Stimulated activated CD4-positive, alpha-beta T cell treated with anti-CD3 and anti-CD28 coated beads, Interleukin-15, amount 100 ng/mL, for 1 hour (primary cell): ENCODE measurements at places on chromosomes 1 and 21.

DNA sequence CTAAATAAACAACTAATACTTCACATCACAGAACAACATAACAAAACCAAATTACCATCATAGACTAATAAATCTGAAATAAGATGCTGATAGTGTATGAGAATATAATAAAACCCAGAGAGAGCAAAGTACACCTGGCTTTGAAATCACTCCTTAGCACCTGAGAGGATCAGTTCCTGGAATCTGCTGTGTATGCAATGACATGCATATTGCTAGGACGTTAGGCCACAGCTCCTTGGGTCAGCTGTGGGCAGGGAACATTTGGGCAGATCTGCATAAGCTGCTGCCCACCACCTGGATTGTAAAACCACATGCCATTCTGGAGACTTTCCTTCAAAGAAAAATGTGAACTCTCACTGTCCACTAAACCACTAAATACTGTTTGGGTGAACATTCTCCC is 81.1 kb downstream of the NR5A2 start:
- DNase-seq = no peak

GRCh38 chr21:20270365-20271055 is 727.7 kb upstream of the NCAM2 start:
- no peak for DNase-seq

GRCh38 chr1:33150522-33150921 is 31.3 kb downstream of the TRIM62 start:
- no peak for DNase-seq

DNA sequence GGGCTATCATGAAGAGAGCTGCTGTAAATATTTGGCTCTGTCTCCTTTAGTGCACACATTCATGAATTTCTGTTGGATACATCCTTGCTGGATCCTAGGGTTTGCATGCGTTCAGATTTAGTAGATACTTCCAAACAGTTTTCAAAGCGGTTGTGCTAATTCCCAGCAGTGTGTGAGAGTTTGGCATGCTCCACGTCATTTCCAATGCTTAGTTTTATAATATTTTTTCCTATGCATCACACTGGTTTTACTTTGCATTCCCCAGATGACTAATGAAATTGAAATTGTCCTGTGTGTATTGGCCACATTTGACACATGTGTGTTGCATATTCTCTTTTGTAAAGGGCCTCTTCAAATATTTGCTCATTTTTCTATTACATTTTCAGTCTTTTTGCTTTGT is 18.5 kb upstream of the AADACL3 start:
- no peak for DNase-seq

- DNase-seq = no peak
Observed at GRCh38 chr1:27343639-27344025, 1.8 kb downstream of the SYTL1 start.
